ENCODE measurements at places on chromosomes 12 and 14. TPM values are rescaled to one million over a fixed set of nuclear protein-coding genes. Genes with fewer than 3 reads are reported as not detected.
A peak's percentile ranks its signal among the peaks of the same experiment; 100 is the strongest.

DNA sequence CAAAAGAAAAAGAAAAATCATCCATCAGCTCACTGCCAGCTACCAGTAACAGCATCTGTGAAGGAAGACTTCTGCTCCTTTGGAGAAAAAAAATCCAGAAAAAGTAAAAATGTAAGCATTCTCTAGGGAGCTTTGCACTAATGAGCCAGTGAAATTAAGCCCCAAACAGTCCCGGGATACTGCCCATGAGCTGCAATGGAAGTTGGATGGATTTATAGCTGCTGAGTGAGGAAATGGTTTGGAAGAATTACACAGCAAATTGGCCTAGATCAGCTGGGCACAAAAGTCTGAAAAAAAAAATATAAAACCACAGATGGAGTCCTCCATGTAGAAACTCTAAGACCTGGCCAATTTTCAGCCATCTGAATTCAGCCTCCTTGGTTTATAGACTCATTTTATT, 462.9 kb upstream of the USP15 start:
- DNase-seq: no peak

DNA sequence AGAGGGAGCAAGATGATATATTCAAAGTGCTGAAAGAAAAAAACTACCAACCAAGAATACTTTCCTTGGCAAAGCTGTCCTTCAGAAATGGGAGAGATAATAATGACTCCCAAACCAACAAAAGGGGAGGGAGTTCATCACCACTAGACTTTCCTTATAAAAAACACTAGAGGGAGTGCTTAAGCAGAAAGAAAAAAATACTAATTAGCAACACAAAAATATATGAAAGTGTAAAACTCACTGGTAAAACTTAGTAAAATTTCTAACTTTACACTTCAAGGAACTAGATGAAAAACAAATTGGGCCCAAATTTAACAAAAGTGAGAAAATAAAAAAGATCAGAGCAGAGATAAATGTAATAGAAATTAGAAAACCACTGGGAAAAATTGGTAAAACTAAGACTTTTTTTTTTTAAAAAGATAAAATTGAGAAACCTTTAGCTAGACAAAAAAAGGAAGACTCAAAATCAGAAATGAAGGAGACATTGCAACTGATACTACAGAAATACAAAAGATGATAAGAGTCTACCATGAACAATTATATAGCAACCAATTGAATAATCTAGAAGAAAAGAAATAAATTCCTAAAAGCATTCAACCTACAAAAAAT, 60.4 kb upstream of the FAR2 start:
- no peak for DNase-seq

DNA sequence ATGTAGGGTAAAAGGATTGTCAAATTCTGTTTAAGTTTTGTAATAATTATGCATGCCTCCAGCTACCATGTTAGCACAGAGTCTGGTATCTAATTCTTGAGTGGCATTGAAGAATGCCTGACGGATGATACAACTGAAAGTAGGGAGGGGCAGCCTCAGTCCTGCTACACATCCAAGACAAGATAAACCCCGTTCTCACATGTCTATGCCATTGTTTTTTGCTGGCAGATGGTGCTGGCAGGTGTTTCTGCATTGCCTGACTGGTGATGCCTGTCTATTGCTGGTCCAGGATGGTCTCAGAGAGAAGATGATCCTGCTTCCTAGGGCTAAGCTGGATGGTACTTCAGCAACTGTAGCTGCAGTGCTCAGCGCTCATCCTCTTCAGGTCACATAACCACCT, 245.8 kb upstream of the NAV3 start:
- no peak for DNase-seq

DNA sequence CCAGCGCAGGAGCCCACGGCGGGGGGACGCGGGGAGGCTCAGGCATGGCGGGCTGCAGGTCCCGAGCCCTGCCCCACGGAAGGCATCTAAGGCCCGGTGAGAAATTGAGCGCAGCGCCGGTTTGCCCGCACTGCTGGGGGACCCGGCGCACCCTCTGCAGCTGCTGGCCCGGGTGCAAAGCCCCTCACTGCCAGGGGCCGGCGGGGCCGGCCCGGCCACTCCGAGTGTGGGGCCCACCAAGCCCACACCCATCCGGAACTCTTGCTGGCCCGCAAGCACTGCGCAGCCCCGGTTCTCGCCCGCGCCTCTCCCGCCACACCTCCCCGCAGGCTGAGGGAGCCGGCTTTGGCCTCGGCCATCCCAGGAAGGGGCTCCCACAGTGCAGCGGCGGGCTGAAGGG, 8.5 kb upstream of the TSPAN8 start:
- DNase-seq: no peak

GRCh38 chr12:98909746-98910145, 264.7 kb downstream of the APAF1 start:
- DNase-seq: no peak

GRCh38 chr12:63985456-63985855, 141.0 kb downstream of the SRGAP1 start:
- no peak for DNase-seq

DNA sequence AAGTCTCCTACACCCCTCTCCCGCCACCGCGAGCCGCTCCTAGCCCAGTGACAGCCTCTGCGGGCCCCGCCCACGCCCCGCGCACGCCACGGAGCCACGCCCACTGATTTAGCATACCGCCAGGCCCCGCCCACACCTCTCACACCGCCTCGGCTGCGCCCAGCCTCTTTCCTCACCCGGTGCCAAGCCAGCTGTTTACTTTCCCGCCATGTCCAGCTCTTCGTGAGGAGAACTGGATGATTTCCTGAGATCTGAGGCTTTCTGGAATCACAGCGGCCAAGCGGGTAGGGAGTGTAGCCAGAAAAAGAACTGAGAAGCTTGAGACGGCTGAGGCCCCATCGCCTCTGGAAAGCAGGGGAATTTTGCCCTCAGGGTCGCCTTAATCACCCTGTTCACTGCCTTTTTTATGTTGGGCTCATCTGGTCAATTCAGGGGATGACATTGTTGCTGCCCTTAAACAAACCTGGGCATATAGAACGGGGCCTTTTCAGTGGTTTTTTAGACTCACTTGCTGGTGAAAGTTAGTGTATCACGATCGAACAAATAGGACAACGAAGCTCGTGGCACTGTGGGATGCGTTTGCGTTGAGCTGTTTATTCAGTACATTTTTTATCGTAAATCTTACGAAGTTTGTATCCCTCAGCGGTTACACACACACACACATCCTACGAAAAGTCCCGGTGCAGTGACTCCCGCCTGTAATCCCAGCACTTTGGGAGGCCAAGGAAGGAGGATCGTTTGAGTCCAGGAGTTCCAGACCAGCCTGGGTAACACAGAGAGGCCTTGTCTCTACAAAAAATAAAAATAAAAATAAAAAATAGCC, at the start of gene RNF212B:
TSS of gene RNF212B (plus strand) at position 165 of the 823 bp plus-strand sequence. CDS start 2,410 bp downstream, outside the sequence.
- peak; percentile 99 for DNase-seq

GRCh38 chr12:30301291-30301690, 394.4 kb downstream of the IPO8 start:
- no peak for DNase-seq

DNA sequence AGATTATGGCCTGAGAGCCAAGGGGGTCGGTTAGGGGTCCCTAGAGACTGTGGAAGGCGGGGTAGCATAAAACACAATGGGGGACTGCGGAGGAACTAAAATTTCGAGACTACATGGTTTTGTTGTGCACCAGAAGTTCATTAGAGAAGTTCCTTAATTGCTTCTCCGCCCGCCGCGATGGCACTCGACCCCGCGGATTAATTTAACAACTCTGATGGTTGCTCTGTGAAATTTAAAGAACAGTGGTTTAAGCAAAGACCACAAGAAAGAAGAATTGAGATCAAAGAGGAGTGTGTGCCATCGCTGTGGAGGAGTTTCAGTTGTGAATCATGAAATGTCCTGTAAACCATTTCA, 1.4 kb upstream of the CCDC88C start:
- DNase-seq: no peak

- DNase-seq: no peak
Observed at GRCh38 chr12:14244876-14245669, 120.4 kb upstream of the ATF7IP start.

DNA sequence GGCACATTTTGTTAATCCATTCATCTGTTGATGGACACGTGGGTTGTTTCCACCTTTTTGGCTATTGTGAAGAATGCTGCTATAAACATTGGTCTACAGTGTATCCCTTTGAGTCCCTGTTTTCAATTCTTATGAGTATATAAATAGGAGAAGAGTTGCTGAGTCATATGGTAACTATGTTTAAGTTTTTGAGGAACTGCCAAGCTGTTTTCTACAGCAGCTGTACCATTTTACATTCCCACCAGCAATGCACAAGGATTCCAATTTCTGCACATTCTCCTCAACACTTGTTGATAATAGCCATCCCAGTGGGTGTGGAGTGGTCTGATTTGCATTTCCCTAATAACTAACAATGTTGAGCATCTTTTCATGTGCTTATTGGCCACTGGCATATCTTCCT, 6.9 kb upstream of the SVOP start:
- DNase-seq: no peak

DNA sequence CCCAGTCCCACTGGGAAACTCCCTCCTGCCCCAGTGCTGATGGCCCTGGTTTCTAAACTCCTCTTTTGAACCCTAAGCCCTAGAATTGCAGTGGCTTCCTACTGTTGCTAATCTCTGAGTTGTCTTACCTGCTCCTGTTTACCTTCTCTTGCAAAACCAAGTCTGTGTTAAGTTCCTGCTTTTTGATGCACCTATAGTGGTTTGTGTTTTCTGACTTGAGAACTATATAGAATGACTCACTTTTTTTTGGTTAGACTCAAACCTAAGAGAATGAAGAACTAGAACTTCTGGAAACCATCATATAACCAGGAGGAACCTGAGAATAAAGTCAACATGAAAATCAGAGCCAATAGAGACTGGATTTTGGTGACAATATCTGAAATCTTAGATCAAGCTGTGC, 5.5 kb upstream of the GAS2L3 start:
- DNase-seq: no peak

DNA sequence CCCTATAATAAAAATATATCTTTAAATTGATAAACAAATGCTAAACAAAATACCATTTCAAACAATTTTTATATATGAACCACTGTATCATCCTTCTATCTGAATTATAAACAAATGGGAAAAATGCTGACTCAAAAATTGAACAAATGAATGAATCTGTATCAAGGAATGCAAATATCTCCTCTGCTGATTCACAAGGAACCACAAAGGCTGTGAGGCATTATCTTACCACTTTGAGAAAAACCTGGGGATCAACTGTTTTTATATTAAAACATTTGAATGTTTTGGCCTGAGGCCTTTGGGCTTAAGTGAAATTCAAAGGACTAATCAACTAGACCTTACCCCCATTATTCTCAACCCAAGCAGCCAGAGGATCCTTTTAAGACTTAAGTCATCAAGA, 86.3 kb downstream of the EML5 start:
- no peak for DNase-seq

DNA sequence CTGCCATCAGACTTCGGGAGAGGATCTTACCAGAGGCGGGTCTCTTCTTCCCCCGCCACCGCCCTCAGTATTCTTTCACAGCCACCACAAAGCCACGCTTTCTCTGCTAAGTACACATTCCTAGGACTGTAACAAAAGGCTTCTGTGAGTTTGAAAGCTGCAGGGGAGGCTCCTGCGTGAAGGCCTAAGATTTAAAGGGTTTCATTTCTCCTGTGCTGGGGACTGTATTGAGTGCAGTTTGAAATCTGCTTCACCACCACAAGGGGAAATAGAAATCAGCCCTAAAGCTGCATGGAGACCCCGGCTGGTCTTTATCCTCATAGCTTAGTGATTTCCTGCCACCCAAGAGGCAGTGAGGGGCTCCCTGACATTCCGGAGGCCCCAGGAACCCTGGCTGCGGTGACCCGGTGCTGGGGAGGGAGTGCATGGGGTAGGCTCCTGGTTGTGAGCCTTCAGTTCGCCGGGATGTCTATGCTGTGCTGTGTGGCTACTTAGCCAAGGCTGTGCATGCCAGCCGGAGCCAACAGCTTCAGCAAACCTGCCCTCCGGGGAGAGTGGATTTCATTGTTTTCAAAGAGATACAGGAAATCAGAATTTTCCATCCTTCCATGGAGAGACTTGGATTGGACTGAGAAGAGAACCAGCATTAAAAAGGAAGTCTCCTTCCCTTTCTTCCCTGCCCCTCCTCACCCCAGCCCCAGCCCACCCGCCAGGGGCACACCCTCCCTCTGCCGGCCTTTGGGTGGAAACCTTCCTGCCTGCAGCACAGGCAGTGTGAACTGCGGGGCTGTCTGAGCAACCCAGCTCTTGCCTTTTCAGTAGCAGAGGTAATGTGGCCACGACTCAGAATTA, 163.3 kb downstream of the ETV6 start:
- DNase-seq: no peak

- DNase-seq: no peak
Observed at GRCh38 chr12:58176296-58176869, 235.0 kb downstream of the ATP23 start.

- no peak for DNase-seq
Observed at GRCh38 chr14:61451491-61451890, 130.1 kb downstream of the PRKCH start.

- DNase-seq: no peak
Observed at GRCh38 chr14:96739200-96739910, 57.8 kb upstream of the VRK1 start.

GRCh38 chr12:102800565-102800964, 116.5 kb downstream of the PAH start:
- DNase-seq: no peak

GRCh38 chr14:44529026-44529425, 21.9 kb upstream of the FSCB start:
- DNase-seq: no peak

- DNase-seq: peak; percentile 68
Observed at GRCh38 chr12:103495469-103496456, at the start of gene C12orf42. TSS of gene C12orf42 (minus strand) at chr12:103495968. CDS start at chr12:103478426, 17,542 bp downstream.

GRCh38 chr12:24979329-24979728, 30.4 kb upstream of the BCAT1 start:
- no peak for DNase-seq

GRCh38 chr14:76909266-76909665, 83.1 kb downstream of the LRRC74A start:
- no peak for DNase-seq

DNA sequence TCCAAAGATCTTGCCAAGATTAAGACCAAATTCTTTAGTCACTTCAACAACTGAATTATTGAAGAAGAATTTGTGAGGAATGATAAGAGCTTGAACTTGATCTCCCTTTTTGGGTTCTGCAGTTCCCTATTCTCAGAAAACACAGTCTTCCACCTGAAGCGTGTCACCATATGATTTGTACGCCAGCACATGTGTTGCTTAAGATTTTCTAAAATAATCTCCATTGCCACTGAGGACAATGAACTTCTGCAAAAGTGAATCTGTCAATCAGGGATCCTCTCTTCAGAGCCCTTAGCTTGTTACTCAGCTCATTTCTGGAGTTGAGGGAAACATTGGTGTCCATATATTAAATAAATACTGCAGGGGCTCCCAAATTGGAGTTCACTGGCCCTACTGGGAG, 4.2 kb upstream of the SPIC start:
- DNase-seq: no peak

- DNase-seq: peak; percentile 63
Observed at GRCh38 chr14:59870277-59871165, at the start of gene RTN1. TSS of gene RTN1 (minus strand) at chr14:59870776. CDS start at chr14:59870630, 146 bp downstream.

Gene TROAP
- 0.32 TPM for total RNA-seq

Gene KRT78
- total RNA-seq: not detected

Gene TAS2R10
- not detected for total RNA-seq

Gene RNF212B
- total RNA-seq: 0.29 TPM

Gene SLC24A4
- 0.09 TPM for total RNA-seq

Gene C12orf75
- total RNA-seq: 62.3 TPM

Gene OR4K17
- not detected for total RNA-seq

Gene TDRD9
- total RNA-seq: 1.2 TPM

Gene KRT82
- total RNA-seq: not detected

Gene OVCH1
- 0.06 TPM for total RNA-seq

Gene SPTSSA
- total RNA-seq: 12.4 TPM
